ENCODE measurements at places on chromosomes 11 and 22.
A peak's percentile ranks its signal among the peaks of the same experiment; 100 is the strongest.

DNA sequence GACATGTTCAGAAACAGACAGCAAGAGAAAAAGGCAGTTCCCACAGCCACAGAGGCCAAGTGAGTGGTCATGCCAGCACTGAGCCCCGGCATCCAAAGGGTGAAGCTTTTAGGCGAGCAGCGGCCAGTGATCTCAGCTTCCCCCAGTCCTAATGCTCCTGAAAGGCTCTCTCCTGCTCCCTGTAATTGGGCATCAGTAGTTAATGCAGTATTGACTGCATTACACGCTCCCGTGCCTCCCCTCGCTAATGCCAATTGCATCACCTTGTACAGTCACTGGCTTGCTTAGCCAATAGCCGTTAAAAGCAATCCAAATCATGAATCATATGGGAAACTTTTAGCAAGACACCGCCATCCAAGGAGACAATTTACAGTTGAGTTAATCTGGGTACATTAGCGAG, 4.9 kb downstream of the LMO1 start:
- no peak for DNase-seq

- DNase-seq: no peak
These were observed at the start of gene NOX4 for GRCh38 chr11:89490981-89491690. Gene NOX4 (minus strand): TSS chr11:89491375. CDS start chr11:89491246, 129 bp downstream.

- DNase-seq: no peak
These were observed 16.2 kb upstream of the RNASEH2C start for GRCh38 chr11:65736810-65737209.

GRCh38 chr22:46594947-46595298, 25.3 kb upstream of the GRAMD4 start:
- no peak for DNase-seq

DNA sequence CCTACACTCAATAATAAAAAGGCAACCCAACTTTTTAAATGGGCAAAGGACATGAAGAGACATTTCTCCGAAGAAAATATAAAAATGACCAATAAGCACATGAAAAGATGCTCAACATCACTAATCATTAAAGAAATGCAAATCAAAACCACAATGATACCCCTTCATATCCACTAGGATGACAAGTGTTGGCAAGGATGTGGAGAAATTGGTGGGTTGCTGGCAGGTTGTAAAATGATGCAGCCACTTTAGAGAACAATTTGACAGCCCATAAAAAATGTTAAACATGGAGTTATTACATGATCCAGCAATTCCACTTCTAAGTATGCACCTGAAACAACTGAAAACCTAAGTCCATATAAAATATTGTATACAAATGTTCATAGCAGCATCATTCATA, 73.2 kb upstream of the LMO2 start:
- DNase-seq: no peak

DNA sequence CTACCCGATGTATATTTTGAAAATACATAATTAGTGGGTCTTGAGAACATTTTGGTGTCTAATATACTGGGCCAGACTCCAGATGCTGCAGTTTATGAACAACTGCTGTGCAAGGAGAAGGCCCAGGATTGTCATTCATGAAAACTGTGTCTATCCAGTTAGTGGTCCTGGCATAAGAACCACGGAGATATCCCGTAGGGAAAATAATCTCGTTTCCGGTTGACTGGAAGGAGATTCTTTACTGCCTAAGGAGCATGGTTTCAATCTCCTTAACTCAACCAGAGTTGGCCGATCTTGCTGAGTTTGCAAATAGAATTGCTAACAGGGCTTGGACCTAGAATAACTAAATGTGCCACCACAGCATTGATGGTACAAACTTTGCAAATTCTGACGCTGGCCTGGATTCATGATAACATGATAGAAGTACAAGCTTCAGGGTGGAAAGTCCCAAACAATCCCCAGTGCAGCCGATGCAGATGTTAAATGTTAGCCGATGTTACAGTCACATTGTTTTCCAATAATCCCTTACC, 4.6 kb upstream of the RTCB start:
- no peak for DNase-seq

DNA sequence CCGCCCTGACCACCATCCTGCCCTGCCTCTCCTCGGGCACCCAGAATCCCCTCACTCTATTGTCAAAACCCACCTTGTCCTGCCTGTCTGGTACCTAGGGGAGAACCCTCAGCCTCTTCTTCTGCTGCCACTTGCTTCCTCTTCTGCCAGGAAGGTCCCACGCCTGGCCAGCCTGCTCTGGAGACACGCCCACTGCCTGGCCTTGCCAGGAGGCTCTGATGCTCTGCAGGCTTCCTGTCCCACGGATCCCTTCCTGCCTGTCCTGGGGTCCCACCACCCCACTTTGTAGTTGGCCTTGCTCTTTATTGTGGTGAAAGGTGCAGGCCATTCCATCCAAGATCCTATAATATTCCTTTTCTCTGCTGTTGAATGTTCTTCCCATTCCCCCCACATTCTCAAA, 63.4 kb downstream of the BMAL1 start:
- DNase-seq: no peak

GRCh38 chr11:67558084-67558772, 25.4 kb upstream of the GSTP1 start:
- no peak for DNase-seq

DNA sequence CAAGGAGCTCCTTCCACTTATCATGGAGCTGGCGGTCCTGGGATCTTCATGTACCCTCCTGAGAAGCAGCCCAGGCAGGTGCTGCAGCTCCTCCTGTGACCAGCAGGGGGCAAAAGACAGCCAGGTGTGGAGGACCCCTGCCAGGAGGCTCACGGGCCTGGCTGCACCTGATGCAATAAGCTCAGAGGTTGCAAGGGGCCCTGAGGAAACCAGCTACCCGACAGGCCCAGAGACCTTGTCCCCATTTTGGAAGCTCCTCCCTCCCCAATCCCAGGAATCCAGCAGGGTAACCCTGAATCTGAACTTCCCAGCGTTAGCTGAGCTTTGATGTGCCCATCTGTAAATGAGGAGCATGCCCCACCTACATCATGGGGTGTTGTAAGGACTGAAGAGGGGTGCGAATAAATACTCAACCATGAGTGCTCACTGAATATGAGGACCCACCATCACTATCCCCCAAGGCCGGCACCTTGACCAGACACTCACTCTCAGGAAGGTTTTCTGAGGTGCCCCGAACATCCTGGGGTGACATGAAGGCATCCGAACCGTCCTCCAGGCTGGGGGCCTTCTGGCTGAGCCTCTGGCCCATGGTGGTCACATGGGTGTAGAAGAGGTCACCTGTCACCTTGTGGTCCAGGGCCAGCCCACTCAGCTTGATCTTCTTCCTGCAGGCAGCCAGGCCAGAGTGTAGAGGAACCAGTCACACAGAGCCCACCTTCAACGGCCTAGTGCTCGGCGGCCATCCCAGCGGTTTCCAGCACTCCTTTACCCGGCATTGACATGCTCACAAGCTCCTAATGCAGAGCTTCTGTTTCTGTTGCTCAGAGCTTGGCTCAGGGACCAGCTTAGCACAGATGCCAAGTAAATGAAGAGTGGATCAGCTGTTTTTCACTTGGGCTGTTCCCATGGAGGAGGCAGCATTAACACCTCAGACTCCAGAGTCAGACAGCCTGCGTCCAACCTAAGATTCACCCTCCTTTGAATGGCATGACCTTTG, 21.7 kb downstream of the SLC43A1 start:
- peak; percentile 79 for DNase-seq

- no peak for DNase-seq
These were observed 73.3 kb downstream of the SERGEF start for GRCh38 chr11:17939542-17939941.

DNA sequence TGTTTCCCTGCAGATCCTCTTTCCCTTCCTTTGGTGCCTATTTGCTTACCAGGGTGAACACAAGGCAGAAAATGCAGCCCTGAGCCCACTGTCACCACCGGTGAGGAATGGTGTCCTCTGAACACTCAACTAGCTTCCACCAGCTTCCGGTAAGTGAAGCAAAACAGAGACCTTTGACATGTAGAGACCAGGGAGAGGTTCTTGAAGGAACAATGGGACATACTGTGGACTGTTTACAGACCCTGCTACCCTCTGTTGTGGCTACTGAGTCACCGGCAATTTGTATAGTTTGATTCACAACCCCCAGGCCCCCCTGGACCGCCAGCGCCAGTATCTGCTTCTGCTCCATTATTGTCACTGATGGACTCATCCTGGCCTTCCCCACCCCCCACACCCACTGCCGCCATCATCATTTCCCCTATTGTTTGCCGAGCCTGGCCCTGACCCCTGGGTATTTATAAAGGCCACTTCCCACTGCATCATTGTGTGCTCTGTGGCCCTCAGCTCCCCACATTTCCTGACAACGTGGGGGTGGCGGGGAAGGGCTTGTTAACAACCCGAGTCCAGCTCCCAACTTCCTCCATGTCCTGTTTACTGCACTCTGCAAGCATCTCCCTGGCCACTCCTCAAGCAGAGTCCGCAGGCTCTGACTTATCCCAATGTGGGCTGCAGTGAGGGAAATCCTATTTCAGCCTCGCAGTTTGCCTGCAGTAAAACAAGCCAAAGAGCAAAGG, 252.9 kb downstream of the ETS1 start:
- no peak for DNase-seq

DNA sequence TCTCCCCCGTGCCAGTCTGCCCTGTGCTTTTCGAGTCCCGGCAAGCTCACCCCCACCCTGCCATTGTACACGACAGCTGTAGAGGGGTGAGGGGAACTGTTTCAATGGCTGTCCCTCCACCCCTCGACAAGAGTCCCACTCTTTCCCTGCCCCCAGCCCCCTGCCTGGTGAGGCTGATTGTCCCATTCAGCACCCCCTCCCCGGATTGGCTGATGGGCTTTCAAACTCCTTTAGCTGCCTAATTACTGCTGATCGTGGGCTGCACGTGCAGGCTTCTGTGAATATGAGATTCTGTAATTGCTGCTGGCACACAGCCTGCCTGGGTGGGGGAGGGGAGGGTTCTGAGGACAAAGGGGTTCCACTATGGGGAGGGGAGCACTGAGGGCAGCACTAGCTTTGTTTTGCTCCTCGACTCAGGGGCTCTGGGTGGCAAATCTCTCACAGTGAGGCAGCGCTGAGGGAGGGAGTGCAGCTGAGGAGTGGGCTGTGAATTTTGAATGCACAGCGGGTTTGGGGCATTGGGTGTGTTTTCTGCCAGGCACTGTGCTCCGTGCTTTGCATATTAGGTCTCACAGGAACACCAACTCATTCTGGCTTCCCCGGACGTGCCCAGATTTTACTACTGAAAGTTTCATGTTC, 42.6 kb upstream of the ACCSL start:
- no peak for DNase-seq

DNA sequence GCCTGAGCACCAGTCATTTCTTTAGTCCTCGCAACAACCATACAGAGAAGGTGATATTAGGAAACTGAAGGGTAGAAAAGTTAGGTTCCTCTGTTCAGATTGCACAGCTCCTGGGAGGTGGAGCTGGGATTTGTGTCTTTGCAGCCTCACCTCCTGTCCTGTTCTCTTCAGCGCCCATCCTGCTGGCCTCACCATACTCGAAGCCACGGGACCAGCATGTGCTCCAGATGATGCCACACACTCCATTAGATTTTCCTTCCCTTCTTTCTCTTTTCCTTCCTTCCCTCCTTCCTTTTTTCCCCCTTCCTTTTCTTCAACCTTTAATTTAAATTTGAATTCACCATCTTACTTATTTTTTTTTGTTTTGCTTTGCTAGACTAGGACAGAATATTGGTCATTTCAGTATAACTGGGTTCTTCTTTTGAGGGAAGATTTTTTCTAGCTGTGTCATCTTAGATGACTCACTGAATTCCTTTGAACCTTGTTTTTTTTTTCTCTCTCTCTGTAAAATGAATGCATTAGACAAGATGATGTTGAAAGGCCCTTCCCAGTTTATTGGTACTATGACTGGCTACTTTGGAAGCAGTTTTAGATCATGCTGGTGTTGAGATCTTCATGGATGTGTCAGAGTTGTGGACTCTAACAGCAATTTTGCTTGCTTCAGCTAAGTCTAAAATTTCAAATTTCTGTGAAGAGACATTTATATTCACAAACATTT, 662.5 kb upstream of the TENM4 start:
- DNase-seq: no peak

GRCh38 chr11:35089666-35090065, 49.3 kb upstream of the CD44 start:
- DNase-seq: no peak

GRCh38 chr11:9774591-9775397, 110.9 kb downstream of the SWAP70 start:
- DNase-seq: no peak

DNA sequence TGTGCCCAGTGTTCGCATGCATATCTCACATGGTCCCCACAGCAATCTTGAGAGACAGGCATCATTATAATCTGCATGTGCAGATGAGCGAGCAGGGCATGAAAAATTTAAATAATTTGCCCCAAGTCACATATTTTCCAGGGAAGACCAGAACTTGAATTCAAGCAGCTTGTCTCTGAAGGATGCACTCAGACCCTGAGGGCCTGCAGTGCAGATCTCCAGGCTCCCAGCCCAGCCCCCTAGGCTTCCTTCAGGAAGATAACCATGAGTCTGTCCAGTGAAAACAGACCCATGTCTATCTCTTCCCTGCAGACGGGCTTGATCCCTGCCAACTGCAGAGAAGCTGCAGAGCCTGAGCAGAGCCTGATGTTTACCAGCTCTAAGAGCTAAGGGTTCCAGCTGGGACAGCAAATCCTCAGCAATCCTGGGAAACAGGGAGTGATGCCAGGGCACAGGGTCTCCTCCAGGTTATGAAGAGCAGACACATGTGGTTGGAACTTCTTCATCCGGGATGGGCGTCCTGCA, 55.1 kb downstream of the NAV2 start:
- DNase-seq: no peak

Measured in CD4-positive, alpha-beta T cell treated with Interleukin-2 at 100 ng/mL for 4 hours (primary cell).